ENCODE measurements at places on chromosomes 11 and 22.

GRCh38 chr11:86313793-86314192 lies 11.8 kb downstream of the HIKESHI start:
- no peak for DNase-seq

DNA sequence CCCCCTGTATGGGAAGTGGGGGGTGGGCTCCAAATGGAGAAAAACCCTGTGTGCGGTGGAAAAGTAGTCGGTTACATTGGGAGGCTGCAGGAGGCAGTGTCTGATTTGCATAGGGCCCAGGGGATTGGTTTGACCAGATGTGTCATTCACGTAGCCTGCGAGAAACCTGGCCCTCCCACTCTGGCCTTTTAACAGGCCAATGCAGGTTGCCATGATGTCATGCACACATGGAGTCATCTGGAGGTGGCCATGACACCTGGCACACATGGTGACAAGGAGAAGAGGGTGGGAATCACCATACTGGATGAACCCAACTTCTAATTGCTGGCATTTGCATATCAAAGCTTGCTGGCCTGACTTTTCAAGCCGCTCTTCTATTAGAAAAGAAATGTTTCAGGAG lies 50.6 kb downstream of the FAM181B start:
- DNase-seq: no peak

GRCh38 chr11:56948991-56949515 lies 39.7 kb upstream of the OR5AK2 start:
- DNase-seq: no peak

- no peak for DNase-seq
These were observed 230.6 kb upstream of the NCAM1 start for GRCh38 chr11:112730591-112730990.

DNA sequence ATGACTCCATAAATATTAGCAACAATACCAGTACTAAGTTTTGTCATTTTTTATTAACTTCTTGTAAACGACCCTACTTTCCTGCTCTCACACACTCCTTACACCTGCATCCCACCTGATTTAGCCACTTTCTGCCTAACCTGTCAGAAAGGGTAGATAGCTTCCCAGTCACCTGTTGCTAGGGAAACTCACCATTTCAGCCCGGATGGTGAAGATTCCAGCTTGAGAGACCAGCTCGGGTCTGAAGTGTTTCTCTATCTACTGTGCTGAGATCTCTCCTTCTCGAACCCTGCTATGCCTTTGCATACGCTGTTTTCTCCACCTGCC lies at the start of gene PARVG:
PARVG (plus strand) TSS at position 220 of the 327 bp plus-strand sequence. CDS start 2,405 bp downstream, outside the sequence.
- no peak for DNase-seq

- peak; percentile 55 for DNase-seq
These were observed 32.1 kb downstream of the KCNJ4 start for GRCh38 chr22:38422611-38423511.

DNA sequence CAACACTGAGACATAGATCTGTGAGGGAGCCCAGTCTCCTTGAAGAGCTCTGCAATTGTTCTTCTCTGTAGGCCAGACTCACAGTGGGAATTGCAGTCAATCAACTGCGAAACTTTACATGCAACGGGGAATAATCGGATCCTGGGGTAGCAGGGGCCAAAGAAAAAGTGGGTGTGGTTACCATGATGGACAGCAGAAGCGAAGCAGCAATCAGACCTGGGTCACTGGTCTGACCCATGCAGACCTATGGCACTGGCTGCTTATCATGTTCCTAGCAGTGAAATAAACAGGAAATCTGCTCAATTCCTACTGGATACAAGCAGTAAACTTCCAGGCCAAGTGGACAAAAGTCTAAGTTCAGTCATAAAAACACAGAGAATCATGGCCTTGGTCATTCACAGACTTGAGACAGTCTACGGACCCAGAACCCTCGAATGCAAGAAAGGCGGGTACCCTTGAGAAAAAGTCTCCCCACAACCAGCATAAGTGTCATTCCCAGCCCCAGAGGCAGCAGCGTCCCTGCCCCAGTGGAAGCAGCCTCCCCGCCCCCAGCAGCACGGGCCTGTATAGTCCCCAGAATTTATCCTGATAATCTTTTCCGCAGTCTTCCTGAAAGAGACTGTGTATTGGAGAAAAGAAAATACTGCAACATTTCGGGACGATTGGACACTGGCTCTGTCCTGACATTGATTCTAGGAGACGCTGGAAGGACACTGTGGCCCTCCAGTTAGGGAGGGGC lies 34.6 kb downstream of the ASCL2 start:
- DNase-seq: no peak

GRCh38 chr11:31656051-31656450 lies 146.5 kb downstream of the ELP4 start:
- DNase-seq: no peak

DNA sequence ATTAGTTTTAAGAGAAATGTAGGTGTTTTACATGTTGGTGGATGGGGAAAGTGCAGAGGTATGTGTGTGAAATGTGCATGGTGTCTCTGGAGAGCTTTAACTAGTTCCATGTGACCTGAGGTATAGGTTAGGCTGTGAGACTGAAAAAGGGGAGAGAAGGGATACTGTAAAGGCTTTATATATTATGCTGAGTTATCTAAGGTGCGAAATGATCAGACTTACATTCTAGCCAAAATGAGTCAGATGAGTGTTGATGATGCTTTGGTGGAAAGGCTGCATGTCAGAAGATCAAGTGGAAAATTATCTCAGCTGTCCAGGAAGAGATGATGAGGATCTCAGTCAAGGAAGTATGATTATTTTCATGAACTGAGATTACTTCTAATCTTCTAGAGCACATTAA lies 15.8 kb downstream of the ACAT1 start:
- no peak for DNase-seq

DNA sequence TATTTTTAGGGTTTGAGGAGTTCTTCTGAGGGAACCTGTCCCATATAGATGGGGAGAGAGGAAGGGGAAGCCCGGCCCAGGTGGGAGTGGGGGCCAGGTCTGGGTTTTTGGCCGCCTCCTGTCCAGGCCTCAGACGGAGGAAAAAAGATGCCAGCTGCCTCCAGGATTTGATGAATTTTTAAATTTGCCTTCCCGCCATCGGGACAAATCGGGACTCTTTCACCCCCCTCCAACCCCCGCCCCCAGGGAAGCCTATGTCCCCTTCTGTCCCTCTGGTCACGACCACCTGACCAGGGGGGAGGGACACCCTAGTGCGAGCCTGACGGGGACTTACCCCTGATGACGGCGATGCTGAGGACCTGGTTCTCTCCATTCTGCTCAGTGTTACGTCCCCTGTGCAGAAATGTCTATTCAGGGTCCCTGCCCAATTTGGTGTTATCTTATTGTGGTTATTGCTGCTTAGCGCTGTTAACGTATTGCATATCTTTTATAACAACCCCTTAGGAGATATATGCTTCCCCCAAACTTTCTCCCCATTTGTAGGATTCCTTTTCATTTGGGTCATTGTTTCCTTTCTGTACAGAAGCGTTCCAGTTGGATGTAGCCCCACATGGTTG lies 115.9 kb upstream of the GRK3 start:
- DNase-seq: no peak

- no peak for DNase-seq
These were observed 583 bp downstream of the FGF4 start for GRCh38 chr11:69774354-69775162.

All from natural killer cell treated with Interleukin-12 subunit alpha and Interleukin-12 subunit beta and Interleukin-15 and Interleukin-18, amount 100 ng/mL, for 72 hours (primary cell).